CD4-positive, alpha-beta T cell treated with Interleukin-4 for 4 hours (primary cell): ENCODE measurements at places on chromosomes 3 and 15.
A peak's percentile ranks its signal among the peaks of the same experiment; 100 is the strongest.

DNA sequence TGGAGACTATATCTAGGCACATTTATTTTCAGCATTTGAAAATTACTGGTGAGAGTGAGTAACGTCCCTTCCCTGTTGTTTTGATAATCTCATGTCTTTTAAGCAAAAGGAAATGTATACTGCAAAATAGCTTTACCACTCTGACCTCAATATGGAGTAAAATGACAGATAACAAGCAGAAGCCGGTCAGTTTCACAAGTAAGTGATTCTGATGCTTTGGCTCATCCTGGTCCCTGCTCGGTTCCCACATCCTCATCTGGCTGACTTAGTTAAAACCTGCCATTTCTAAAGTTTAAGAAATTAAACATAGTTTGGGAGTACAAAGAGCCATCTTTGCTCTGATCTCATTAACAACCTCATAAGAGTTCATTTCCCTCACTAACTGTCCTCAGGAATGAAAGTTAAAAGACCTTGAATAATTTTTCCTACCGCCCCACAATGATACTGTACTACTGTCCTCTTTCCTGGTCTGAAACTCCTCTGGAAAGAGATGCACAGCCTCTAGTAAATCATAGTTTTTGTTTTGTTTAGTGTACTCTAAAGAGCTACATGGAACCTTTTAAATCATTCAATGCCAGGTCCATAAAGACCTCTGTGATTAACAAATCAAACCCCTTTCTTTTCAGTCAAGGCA lies 72.3 kb upstream of the ICE2 start:
- peak; percentile 43 for DNase-seq

DNA sequence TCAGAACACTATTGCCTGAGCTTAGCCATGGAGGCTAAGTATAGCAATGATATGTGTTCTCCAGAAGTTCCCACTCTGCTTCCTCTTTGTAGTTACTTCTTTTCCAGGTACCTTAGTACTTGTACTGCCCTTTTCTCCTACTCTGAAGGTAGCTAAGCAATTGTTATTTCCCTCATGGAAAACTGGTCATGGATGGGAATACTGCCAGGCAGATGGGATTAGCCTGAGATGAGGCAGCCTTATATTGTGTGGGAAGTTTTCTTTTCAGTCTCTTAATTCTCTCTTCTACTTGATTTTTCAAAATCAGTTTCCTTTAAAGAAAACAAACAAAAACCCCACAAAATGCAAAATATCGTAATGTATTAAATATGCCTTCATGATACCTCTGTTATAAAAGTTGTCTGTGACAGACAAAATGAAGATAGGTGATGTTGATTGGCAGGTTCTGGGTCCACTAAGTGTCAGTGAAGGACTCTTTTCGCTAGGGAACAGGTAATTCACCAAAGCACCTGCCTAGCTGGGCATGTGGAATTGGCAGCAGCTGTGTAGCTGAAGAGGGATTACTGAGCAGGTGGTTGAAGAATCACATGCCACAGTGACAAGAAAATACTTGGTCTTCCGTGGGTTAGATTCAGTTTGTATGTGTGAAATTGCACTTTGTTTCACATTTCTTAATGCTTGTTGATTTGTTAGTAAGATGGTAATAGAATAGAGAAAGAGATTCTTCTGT lies 4.1 kb downstream of the ZNF609 start:
- no peak for DNase-seq

GRCh38 chr3:100978011-100978659 lies 15.1 kb downstream of the ABI3BP start:
- no peak for DNase-seq

DNA sequence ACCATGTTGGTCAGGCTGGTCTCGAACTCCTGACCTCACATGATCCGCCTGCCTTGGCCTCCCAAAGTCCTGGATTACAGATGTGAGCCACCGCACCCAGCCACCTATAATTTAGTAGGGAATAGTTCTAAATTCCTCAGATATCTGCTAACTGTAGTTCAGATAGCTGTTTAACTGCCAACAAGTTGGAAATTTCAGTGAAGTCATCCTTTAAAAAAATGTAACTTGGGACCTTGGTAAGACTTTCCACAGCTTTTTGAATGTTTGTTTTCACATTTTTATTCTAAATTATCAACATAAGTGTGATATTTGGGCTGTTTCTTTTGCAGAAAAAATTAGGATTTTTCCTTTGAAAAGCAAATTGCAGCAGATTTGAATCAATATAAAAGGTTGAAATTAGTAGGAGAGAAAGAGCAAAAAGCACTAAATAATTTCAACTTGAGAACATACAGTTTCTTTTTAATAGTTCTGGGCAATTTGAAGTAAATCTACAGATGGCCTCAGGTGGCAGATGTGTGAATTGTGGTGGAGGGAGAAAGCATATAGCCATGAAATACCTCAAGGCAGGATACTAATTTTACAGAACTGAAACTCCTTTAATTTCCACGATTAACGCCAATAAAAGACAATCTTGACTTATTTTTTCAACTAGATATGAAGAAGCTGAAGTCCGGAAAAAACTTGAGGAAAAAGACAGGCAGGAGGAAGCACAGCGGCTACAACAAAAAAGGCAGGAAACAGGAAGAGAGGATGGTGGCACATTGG lies 34.3 kb downstream of the USP8 start:
- no peak for DNase-seq
